ENCODE measurements at places on chromosomes 2 and 18. TPM values are rescaled to one million over a fixed set of nuclear protein-coding genes. Genes with fewer than 3 reads are reported as not detected.
A peak's percentile ranks its signal among the peaks of the same experiment; 100 is the strongest.

DNA sequence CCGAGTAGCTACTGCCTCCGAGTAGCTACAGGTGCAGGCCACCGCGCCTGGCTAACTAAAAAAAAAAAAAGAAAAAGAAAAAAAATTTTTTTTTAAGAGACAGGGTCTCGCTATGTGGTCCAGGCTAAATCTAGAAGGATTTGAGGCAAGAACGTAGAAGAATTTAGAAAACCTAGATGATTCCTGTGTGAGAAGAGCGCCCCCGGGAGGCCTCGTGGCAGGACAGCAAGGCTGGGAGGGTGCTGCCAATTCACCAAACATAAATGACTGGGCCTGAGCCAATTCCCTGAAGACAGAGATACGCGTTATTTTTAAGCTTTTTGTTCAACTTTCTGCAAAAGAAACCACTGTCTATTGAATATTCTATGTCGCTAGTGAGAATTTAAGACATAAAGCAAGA lies 90.1 kb upstream of the TGFA start:
- H3K36me3 ChIP-seq = no peaks in the 10 kb centered on the region
- H3K27ac ChIP-seq = no peak overlapping the region
- H3K27me3 ChIP-seq = no peaks in the 10 kb centered on the region
- no peak for DNase-seq
- H3K4me1 ChIP-seq = no peaks in the 10 kb centered on the region
- H3K4me3 ChIP-seq = no peak overlapping the region

GRCh38 chr2:135149251-135149650 lies 97.2 kb downstream of the RAB3GAP1 start:
- DNase-seq = no peak
- H3K4me3 ChIP-seq = no peak overlapping the region
- H3K27me3 ChIP-seq = no peaks in the 10 kb centered on the region
- peaks cover 21% of the 10 kb centered on the region for H3K4me1 ChIP-seq
- H3K27ac ChIP-seq = no peak overlapping the region

GRCh38 chr2:1238598-1239138 lies 174.6 kb upstream of the TPO start:
- peaks cover 4% of the 10 kb centered on the region for H3K4me1 ChIP-seq
- no peaks in the 10 kb centered on the region for H3K36me3 ChIP-seq
- DNase-seq = no peak
- H3K27me3 ChIP-seq = no peaks in the 10 kb centered on the region
- H3K27ac ChIP-seq = no peak overlapping the region

DNA sequence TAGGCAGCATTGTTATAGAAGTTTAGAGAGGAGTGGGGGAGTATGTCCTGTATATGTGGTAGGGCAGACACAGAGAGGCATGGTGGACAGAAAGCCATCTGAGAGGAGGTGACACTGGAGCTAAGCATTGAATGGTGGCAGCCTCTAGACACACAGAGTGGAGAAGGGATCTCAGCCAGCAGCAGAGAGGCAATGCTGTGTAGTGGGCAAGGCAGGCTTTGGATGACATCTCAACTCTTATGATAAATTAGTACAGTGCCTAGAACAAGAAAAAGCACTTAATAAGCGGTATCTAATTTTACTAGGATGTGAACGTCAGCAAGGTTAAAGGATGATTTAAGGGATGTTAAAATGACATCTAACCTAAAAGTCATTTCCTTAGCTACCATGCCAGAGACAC lies 22.5 kb upstream of the CERS6 start:
- no peak for DNase-seq
- H3K36me3 ChIP-seq = no peaks in the 10 kb centered on the region
- no peaks in the 10 kb centered on the region for H3K4me1 ChIP-seq
- H3K27ac ChIP-seq = no peak overlapping the region
- H3K27me3 ChIP-seq = no peaks in the 10 kb centered on the region

DSC2 gene
- 7.6 TPM for total RNA-seq

- no peak overlapping the region for H3K27ac ChIP-seq
- no peak overlapping the region for H3K4me3 ChIP-seq
- no peak for DNase-seq
- no peaks in the 10 kb centered on the region for H3K4me1 ChIP-seq
- no peaks in the 10 kb centered on the region for H3K36me3 ChIP-seq
Observed at GRCh38 chr2:21006423-21007128, 37.3 kb downstream of the APOB start.

DNA sequence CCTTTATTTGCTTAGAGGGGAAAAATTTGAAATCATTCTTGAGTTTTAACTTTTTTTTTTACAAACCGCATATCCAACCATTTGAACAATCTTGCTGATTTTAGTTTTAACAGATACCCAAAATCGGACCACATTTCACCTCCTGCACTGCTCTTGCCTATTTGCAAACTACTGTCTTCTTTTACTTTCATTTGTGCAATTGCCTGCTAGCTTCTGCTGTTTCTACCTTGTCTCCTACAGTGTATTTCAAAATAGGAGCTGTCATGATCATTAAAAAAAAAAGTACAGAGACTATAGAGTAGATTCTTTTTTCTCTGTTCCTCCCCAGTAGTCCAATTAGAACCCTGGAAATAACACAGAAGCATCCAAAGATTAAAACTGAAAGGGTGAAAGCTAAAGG lies 1081.2 kb downstream of the SOCS6 start:
- H3K27ac ChIP-seq = no peak overlapping the region
- no peak for DNase-seq
- H3K27me3 ChIP-seq = no peaks in the 10 kb centered on the region

GRCh38 chr18:55138401-55138800 lies 179.1 kb upstream of the CCDC68 start:
- H3K36me3 ChIP-seq = no peaks in the 10 kb centered on the region
- H3K27ac ChIP-seq = no peak overlapping the region
- no peak for DNase-seq
- H3K27me3 ChIP-seq = no peaks in the 10 kb centered on the region
- H3K4me1 ChIP-seq = no peaks in the 10 kb centered on the region

- no peaks in the 10 kb centered on the region for H3K36me3 ChIP-seq
- DNase-seq = no peak
- H3K4me3 ChIP-seq = no peak overlapping the region
- peak overlapping the region; percentile 17 for H3K27ac ChIP-seq
- H3K4me1 ChIP-seq = peaks cover 14% of the 10 kb centered on the region
Observed at GRCh38 chr2:218383892-218384519, 1.9 kb downstream of the SLC11A1 start.

DNA sequence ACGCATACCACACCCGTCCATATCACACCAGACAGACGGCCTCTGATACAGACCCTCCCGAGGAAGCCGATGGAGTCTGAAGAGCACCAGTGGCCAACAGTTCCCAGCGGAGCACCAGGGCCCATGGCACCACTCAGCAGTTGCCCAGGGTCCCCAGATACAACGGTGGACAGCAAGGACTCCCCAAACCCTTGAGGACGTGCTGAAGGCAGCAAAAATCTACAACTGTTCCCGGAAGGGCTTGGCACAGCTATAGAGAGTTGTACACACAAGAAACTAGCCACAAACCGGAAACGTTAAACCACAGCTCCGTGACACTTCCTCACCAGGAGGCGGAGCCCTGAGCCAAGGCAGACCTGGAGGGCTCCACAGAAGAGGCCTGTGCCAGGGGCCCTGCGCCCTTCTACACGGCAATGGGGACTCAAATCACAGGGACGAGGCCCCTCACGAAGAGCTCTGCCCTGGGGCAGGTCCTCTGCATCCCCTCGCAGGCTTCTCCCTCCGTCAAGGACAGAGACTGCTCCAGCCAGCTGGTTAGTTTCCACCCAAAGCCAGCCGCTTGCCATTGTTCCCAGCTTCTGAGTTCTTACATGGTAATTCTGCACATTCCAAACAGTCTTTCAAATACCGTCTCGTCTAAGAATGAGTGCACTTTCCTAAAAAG lies 133.4 kb downstream of the HDAC4 start:
- H3K36me3 ChIP-seq = no peaks in the 10 kb centered on the region
- no peaks in the 10 kb centered on the region for H3K27me3 ChIP-seq
- peak overlapping the region; percentile 87 for H3K27ac ChIP-seq
- DNase-seq = peak; percentile 61
- H3K4me3 ChIP-seq = no peak overlapping the region
- H3K4me1 ChIP-seq = peaks cover 56% of the 10 kb centered on the region

GRCh38 chr2:35293261-35293660 lies 1062.3 kb upstream of the CRIM1 start:
- H3K36me3 ChIP-seq = no peaks in the 10 kb centered on the region
- H3K4me1 ChIP-seq = no peaks in the 10 kb centered on the region
- H3K4me3 ChIP-seq = no peak overlapping the region
- no peak for DNase-seq
- no peak overlapping the region for H3K27ac ChIP-seq
- H3K27me3 ChIP-seq = no peaks in the 10 kb centered on the region

- H3K36me3 ChIP-seq = no peaks in the 10 kb centered on the region
- H3K27ac ChIP-seq = no peak overlapping the region
- H3K4me3 ChIP-seq = no peak overlapping the region
- no peak for DNase-seq
Observed at GRCh38 chr2:42314892-42315468, 46.0 kb downstream of the COX7A2L start.

- no peak overlapping the region for H3K4me3 ChIP-seq
- H3K36me3 ChIP-seq = no peaks in the 10 kb centered on the region
- H3K4me1 ChIP-seq = no peaks in the 10 kb centered on the region
- DNase-seq = no peak
Observed at GRCh38 chr18:50862401-50862800, 16.5 kb upstream of the ME2 start.

- H3K4me1 ChIP-seq = peaks cover 7% of the 10 kb centered on the region
- no peak for DNase-seq
- no peaks in the 10 kb centered on the region for H3K36me3 ChIP-seq
- H3K27me3 ChIP-seq = no peaks in the 10 kb centered on the region
- no peak overlapping the region for H3K4me3 ChIP-seq
Observed at GRCh38 chr2:202410092-202410491, 34.0 kb downstream of the BMPR2 start.

ERMN gene
- 0.49 TPM for total RNA-seq

TEX261 gene
- total RNA-seq = 67.7 TPM

DNA sequence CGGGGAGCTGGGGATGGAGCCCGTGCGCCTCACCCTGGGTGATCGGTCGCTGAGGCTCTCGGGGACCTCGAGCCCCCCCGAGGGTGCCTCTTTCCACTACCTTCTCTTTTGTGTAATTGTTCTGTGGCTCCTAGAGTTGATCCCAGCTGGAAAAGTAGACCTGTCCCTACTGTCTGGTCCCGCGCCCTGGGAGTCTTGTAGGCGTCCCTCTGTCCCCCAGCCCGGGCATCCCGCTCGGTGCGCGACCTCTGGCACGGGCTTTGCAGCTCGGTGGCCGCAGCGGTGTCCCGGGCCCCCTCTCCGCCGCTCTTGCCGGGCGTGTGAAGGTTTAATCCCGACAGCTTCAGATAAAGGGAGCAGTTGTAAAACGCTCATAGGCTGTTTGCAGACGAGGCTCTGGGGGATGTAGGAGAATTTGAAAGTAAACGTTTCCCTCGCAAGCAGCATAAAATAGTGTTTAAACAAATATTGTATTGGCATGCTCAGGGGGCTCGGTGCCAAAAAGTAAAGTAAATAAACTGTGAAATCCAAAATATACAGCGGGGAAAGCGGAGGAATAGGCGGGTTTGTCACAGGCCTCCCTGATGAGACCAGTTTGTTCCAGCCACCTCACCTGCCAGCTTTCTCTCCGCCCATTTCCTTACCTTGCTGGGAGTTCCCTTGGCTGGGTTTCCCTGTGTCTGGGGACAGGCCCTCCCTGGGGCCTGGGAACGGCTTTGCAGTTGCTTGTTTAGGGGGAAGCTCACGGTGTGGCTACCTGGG lies 1.9 kb downstream of the GLI2 start:
- H3K36me3 ChIP-seq = no peaks in the 10 kb centered on the region
- peak; percentile 48 for DNase-seq
- H3K4me3 ChIP-seq = no peak overlapping the region
- H3K4me1 ChIP-seq = peaks cover 25% of the 10 kb centered on the region
- peak overlapping the region; percentile 65 for H3K27ac ChIP-seq
- no peaks in the 10 kb centered on the region for H3K27me3 ChIP-seq

DNA sequence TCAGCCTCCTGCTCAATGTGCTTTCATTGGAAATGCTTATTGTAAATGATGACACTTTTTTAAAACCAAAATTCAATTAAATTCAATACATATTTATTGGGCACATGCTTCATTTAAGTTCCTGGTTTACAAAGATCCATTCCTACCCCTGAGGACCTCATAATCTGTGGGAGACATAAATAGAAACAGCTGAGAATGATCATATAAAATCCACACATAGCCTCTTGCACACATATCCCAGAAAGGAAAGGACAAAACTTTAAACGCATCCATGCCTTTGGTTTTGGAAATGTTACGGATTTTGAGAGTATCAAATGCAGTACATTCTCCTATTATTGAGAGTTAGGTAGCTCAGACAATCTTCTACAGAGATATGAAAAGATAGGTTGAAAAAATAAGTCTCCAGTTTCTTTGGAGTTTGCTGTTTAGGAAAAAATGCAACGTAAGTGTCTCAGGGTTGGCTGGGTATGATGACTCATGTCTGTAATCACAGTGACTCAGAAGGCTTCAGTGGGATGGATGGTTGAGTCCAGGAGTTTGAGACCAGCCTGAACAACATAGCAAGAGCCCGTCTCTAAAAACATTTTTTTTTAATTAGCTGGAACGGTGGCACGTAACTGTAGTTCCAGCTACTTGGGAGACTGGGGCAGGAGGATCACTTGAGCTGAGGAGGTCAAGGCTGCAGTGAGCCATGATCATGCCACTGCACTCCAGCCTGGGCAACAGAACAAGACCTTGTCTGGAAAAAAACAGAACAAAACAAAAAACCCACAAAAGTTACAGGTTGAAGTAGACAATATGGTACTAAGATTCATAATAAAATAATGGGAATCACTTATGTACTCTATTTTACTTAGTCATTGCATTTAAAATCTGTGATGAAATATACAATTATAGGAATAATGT lies 3.9 kb upstream of the PRELID3A start:
- DNase-seq = peak; percentile 14
- H3K27ac ChIP-seq = no peak overlapping the region
- no peaks in the 10 kb centered on the region for H3K36me3 ChIP-seq
- H3K4me1 ChIP-seq = peaks cover 18% of the 10 kb centered on the region
- no peak overlapping the region for H3K4me3 ChIP-seq
- H3K27me3 ChIP-seq = no peaks in the 10 kb centered on the region

DLX2 gene
- total RNA-seq = not detected

DNA sequence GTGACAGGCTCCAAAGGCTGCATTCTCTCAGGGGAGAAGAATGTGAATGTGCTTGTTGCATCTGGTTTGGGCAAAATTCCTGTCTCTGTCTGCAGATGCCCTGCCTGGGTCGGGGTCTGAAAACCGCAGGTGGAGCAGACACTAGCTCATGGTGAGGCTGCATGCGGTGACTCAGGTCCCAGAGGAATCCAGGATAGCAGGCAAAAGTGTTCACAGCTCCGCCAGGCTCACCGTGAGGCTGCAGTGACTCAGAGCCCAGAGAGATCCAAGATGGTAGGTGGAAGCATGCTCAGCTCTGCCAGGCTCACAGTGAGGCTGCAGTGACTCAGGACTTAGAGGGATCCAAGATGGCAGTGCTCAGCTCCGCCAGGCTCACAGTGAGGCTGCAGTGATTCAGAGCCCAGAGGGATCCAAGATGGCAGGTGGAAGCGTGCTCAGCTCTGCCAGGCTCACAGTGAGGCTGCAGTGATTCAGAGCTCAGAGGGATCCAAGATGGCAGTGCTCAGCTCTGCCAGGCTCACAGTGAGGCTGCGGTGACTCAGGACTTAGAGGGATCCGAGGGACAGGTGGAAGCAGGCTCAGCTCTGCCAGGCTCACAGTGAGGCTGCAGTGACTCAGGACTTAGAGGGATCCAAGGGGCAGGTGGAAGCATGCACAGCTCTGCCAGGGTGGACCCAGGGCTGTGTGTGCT lies 200.5 kb downstream of the ACKR3 start:
- no peak for DNase-seq
- no peaks in the 10 kb centered on the region for H3K4me1 ChIP-seq
- H3K27ac ChIP-seq = no peak overlapping the region
- no peaks in the 10 kb centered on the region for H3K36me3 ChIP-seq
- H3K4me3 ChIP-seq = no peak overlapping the region
- H3K27me3 ChIP-seq = no peaks in the 10 kb centered on the region

Measured in thyroid gland (tissue), 4 donors.